Heart right ventricle (tissue), 16 donors: ENCODE measurements at places on chromosomes 4 and X. TPM values are rescaled to one million over a fixed set of nuclear protein-coding genes. Genes with fewer than 3 reads are reported as not detected.

DNA sequence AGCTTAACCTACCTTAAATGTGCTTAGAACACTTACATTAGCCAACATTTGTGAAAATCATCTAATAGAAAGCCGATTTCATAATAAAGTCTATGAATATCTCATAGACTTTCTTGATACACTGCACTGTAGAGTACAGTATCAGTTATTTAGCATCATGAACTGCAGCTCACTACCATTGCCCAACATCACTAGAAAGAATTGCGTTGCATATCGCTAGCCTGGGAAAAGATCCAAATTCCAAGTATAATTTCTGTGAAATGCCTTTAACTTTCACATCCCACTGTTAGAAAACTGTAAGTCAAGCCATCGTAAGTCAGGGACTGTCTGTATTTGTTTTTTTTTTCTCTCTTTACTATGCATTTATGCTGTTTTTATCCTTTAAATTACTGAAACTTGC, 918.6 kb upstream of the PABPC4L start:
- no peak for DNase-seq

DNA sequence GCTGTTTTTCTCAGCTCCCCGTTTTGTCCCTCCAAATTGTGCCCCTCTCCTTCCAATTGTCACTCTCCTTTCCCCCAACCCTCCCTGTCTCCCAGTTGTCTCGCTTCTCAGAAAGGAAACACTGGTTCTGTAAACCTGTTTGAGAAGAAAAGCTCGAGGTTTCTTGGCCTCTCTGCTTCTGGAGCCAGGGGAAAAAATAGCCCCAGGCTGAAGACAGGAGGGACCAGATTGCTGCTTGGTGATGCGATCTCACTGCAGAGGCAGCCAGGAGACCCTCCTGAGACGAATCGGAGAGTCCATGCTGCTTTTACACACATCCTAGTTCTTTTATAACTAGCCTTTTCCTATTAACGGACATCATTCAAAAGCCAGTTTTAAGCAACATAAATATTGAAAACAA, 21.2 kb downstream of the TRIML1 start:
- DNase-seq: no peak

The DMP1 gene
- total RNA-seq: not detected

DNA sequence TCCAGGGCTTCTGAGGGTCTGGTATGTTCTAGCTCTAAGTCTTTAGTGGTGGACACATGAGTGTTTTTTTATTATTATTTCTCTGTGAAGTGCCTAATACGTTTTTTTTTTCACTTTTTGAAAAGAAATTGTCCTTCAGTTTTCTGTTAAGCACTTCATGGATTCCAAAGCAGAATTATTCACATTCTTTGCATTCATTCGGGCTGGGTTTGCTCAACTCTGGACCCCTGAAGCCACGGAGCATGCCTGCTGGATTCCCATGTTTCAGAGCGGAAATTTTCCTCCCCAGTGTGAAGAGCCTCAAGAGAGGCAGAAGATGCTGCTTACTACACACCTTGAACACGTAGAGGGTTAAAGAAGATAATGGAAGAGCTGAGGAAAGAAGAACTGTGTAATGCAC, 107.5 kb downstream of the EGF start:
- no peak for DNase-seq

The CACNA1F gene
- 0.30 TPM for total RNA-seq

The PJA1 gene
- total RNA-seq: 17.5 TPM

DNA sequence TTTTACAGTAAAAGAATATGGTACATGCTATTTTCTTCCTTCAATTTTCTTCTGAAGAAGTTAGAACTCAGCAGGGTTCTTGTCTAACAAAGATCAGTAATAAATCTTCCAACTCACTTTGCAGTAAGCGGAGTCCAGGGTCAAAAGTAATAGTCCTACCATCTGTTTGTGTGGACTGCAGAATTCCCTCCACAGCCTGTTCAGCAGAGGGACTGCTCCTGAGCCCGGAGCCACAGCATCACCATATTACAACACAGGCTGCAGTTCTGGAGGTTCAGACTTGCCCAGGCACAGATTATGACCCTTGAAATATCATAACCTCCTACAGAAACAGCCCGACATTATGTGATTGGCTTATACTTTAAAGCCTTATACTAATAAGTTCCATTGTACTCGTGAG, 10.3 kb downstream of the FHDC1 start:
- DNase-seq: no peak

DNA sequence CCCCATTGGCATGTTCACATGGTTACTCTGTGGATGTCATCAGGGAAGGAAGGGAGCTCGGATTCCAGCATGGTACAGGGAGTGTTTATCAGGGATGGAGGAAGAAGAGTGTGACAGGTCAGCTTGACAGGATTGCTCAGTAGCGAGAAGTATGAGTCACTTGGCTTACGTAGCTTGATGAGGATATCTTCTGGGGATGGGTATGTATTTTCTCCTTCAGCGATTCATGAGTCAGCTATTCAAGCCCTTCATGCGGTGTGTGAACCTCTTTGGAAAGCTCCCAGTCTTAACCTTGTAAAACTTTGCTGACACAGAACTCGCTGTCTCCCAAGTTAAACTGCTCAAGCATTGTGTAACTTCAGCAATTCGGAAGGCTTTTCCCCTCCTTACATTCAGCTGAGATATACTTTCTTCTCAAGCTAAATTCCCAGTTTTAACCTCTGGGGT, 275.4 kb downstream of the ARHGAP10 start:
- no peak for DNase-seq

The CLGN gene
- total RNA-seq: 89.8 TPM

The MAGEA2 gene
- not detected for total RNA-seq

DNA sequence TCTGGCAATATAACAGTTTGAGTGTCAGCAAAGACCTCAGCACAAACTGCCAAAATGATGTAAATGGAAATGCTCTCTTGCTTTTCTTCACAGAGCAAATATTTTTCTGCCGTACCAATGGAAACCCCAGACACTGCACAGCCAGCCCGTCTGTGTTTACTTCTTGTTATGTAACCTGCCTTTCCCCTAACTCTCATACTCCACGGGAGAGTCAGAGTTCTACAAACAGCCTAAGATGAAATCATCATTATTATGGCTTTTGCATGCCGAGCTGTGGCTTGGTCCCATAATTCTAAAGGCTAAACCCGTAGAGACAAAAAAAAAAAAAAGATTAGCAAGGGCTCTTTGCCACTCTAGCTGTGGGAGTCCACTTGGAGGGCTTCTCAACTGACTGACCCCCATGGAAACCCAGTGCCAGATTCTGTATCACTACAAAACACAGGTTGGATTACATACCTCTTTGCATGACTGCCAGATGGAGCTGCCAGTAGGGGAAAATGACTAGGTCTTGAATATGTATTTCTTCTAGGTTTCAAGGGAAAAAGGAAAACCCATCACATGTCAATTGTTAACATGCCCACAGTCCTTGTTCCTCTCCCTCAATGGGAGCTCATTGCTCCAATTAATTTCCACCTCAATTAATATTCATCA, 197.2 kb upstream of the CNKSR2 start:
- DNase-seq: no peak

- DNase-seq: no peak
Measured at GRCh38 chrX:11117745-11118144, 6.6 kb downstream of the HCCS start.

GRCh38 chr4:47468706-47469365, 5.3 kb upstream of the COMMD8 start:
- no peak for DNase-seq
